Activated naive CD4-positive, alpha-beta T cell treated with anti-CD3 and anti-CD28 coated beads, Interleukin-2, amount 50 U/mL, for 72 hours (primary cell): ENCODE measurements at places on chromosomes 7 and 10.
A peak's percentile ranks its signal among the peaks of the same experiment; 100 is the strongest.

DNA sequence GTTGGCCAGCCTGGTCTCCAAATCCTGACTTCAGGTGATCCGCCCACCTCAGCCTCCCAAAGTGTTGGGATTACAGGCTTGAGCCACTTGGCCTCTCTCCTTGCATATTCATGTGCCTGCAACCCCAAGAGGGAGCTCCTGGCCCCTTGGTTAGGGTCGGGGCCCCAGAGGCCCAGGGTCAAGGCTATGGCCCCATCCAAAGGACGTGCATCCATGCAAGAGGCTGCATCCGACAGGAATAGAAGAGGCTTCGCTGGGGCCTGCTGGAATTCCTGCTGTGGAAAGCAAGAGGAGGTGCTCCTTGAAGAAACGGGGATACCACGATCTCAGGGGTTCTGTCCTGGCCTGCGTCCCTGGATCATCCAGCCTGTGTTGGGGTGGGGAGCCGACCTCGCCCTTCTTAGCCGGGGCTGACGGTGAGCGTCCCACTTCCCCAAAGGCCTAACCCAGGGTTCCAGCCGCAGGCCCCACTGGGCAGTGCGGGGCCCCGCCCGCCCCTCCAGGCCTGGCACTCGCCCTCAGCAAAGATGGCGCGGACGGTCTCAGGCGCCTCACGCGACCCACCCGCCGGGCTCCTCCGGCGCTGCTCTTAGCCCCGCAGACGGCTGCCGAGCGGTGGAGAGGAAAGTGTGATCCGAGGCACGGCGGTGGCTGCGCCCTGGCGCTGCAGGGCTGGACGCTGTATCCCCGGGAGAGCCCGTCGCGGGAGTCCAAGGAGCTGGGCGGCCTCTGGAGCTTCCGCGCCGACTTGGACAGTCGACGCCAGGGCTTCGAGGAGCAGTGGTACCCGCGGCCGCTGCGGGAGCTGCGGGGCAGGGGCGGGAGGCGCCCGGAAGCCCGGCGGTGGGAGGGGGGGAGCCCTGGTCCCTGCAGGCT is 54.7 kb downstream of the ZNF727 start:
- no peak for DNase-seq

- no peak for DNase-seq
Measured at GRCh38 chr7:97479740-97480290, 252.1 kb upstream of the TAC1 start.

GRCh38 chr7:31028417-31028992 is 23.6 kb upstream of the ADCYAP1R1 start:
- no peak for DNase-seq

DNA sequence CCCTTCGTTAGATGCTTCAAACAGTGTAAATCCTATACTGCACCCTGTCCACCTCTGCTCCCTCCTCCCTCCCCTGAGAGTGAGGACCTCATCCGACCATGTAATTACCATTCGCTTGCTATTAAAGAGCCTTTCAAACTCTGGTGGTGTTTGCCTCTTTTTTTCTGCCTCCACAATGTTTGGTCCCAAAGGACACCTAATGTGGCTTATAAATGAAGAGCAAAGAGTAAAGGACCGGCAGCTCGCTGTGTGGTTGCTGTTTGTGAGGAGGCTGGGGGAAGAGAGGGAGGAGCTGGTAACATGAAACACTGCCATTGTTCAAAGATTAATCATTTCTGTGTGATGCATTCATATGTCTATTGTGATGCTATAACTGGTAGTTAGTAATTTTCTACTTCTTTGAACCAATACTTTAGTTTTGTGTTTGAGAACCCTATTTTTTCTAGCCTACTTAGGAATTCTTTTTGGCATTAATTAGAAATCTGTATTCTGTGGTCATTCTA is 27.9 kb downstream of the MTURN start:
- DNase-seq: peak; percentile 29

- DNase-seq: no peak
Measured at GRCh38 chr7:44867073-44867995, 18.0 kb downstream of the PURB start.

DNA sequence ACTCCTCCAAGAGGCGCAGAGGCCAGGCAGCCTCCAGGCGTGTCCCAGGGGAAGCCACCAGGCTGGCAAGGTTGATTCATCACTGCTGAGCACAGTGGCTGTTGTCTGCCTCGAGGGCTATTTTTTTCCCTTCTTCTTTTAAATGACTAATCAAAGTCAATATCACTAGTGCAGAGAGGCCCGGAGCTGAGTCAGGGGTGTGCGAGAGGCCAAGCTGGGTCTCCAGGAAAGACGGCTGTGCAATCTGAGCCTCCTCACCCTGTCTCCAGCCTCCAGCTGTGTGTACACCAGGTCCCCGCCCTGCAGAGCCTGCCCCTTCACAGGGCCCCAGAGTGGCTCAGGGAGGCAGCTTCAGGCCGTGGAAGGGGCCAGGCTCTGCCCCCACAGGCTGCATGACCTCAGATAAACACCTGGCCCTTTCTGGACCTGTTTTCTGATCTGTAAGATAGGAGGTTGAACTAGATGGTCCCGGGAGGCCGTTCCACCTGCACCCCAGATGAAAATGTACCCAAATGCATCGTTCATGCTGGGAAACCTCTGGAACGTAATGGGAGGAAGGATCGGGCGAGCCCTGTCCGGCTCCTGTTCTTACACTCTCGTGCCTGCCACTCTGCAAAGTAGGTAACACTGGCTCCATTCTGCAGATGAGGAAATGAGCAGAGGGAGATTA is 3.7 kb downstream of the STX1A start:
- DNase-seq: no peak

DNA sequence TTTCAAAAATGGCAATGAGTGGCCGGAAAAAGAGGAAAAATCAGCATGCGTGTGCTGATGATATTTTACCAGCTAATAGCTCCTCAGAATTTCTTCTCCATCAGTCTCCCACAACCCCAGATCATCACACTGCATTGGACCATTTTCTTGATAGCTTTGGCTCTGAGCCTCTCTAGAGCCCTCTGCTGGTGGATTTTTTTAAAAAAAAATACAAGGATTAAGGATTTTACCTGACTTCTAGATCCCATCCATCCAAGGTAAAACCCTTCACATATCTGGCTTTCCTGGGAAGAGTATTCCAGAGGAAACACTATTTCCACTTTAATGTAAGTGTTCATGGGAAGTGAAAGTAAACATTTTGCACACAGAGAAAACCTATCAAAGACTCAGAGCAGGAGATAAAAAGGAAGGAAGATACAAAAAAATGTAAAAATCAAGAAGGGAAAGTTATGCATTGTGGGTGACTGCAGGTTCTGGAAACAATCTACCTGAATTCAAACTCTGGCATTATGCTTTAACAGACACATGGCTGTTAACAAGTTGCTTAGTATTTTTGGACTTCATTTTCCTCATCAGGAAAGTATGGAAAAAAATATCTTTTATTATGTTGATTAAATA is 380.9 kb downstream of the LRRTM3 start:
- DNase-seq: no peak

GRCh38 chr10:103373544-103373943 is 5.8 kb downstream of the TAF5 start:
- no peak for DNase-seq

DNA sequence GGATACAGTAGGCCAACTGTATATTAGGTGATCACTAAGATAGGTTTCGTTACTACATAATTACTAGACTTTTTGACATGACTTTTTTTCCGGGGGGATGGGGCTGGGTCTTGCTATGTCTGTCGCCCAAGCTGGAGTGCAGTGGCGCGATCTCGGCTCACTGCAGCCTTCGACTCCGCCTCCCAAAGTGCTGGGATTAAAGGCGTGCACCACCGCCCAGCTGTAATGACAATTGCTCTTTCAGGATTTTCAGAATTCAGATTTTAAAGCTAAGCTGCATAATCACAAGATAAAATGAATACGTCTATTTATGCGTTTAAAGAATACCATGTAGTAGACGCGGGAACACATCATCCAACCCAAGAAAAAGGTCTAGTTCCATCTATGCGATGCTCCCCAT is 982 bp downstream of the IDI1 start:
- DNase-seq: no peak

GRCh38 chr7:148527717-148528168 is 62.8 kb upstream of the C7orf33 start:
- peak; percentile 89 for DNase-seq
